ENCODE measurements at places on chromosomes 2 and 18. TPM values are rescaled to one million over a fixed set of nuclear protein-coding genes. Genes with fewer than 3 reads are reported as not detected.

Gene PDE1A
- total RNA-seq: 4.8 TPM

Gene TMEFF2
- not detected for total RNA-seq

Gene PAX3
- total RNA-seq: not detected

Gene SAP130
- total RNA-seq: 2.8 TPM

Gene CRACDL
- total RNA-seq: 51.9 TPM

Gene CNDP2
- total RNA-seq: 33.5 TPM

Gene RNU2-63P
- total RNA-seq: not detected

Gene HJURP
- total RNA-seq: not detected

Gene VWC2L
- total RNA-seq: not detected

Gene IL36A
- not detected for total RNA-seq

Gene MRPS9
- 18.7 TPM for total RNA-seq

Gene CAPN10
- 27.8 TPM for total RNA-seq

Gene LRRTM1
- 6.7 TPM for total RNA-seq

Gene RPL31
- total RNA-seq: 479 TPM

Gene CDH2
- 22.8 TPM for total RNA-seq

All from ascending aorta (tissue), 2 donors.